ENCODE measurements at places on chromosomes 3 and 15. TPM values are rescaled to one million over a fixed set of nuclear protein-coding genes. Genes with fewer than 3 reads are reported as not detected.

GRCh38 chr3:88661433-88661824, 446.0 kb upstream of the EPHA3 start:
- DNase-seq, result no peak

FBXW12 gene
- not detected for polyA plus RNA-seq

CPNE4 gene
- polyA plus RNA-seq, result 0.95 TPM

DNA sequence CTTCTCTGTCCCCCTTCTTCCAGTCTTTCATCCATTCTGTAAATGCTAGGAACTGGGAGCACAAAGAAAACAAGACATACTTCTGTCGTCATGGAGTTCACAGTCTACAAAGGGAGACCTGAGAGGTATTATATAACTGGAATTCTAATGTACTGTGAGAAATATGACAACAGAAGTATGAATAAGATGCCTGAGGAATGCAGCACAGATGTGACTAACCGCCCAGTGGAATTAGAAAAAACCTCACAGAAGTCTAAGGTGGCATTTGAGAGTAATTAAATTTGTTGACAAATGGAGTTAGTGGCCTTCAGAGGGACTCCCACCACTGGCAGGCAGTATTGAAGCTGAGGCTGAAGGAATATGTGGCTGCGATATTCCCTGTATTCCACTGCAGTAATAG, 168.5 kb upstream of the FAM3D start:
- DNase-seq, result no peak

- DNase-seq, result no peak
These were observed 202.1 kb upstream of the ZBTB20 start for GRCh38 chr3:115348951-115349745.

RBPMS2 gene
- polyA plus RNA-seq, result 18.0 TPM

- DNase-seq, result no peak
These were observed 65.3 kb downstream of the IGF1R start for GRCh38 chr15:98713585-98714001.

DNA sequence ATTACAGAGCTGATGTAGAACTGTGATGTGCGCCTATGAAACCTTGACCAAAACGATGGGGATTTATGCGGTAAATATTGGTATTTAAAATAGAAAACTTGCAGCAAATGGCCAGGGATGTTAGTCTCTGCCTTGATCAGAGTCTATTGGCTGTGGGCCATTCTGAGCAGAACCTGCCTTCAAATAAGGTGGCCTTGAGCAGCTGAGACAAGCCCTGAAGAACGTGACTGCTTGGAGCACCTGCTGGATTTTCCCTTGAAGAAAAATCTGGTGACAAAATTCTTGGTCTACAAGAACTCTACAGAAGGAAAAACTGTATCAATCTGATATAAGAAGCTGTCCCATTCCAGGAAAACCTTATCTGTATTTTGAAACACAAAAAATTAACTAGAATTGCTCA, 820.1 kb upstream of the EPHA6 start:
- DNase-seq, result no peak

GRCh38 chr15:48313216-48313615, 18.0 kb upstream of the DUT start:
- no peak for DNase-seq
